ENCODE measurements at places on chromosomes 7 and 10.

GRCh38 chr7:83475420-83475819, 173.5 kb downstream of the SEMA3E start:
- DNase-seq = no peak

GRCh38 chr10:77580482-77580881, 57.1 kb downstream of the KCNMA1 start:
- no peak for DNase-seq

- DNase-seq = no peak
Observed at GRCh38 chr7:31705377-31705776, 18.4 kb downstream of the PPP1R17 start.

- DNase-seq = no peak
Observed at GRCh38 chr7:16023046-16023445, 336.6 kb upstream of the MEOX2 start.

DNA sequence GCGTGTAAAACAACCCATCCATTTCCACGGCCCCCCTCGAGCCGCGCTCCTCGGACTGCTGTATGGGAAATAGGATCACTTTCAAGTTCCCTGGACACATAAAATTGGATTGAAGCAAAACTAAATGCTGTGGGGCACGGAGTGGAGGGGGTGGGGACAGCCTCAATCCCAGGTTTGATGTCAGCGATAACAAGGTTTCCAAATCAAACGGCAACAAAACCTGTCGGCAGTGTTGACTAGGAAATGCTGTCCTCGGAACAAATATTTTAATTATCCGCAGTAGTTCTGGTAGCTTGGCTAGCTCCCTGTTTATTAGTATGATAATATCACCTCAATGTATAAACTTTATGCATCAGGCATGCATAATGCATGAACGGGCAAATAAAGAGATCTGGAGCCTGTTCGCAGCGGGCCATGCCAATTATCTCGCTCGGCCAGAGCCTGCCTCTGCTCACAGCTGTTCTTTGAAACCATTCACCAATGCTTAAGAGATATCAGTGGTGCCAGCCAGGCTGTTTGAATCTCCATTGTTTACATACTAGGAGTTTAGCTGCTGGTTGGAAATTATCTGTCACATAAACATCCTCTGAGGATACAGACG, 161.1 kb downstream of the PAXIP1 start:
- DNase-seq = no peak

GRCh38 chr10:92813979-92814378, 34.3 kb upstream of the EXOC6 start:
- DNase-seq = no peak

DNA sequence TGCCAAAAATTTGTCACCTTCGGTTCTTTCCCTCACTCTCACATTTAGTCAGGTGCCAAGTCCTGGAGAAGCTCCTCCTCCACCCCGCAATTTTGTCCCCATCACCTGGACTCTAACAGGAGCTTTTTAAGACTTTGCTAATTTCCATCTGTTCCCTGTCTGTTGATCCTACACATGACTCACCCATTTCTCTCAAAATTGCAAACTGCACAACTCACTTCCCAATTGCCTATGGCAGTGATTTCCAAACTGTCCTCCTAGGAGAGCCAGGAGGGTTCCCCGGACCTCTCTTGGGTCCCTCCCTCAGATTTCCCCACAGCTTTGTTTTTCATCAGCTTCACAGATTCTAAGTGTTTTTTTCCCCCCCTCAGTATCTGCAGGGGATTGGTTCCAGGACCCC, 120.3 kb downstream of the WNT2 start:
- DNase-seq = no peak

Measured in CD4-positive, alpha-beta T cell treated with Interleukin-15 for 1 hour (primary cell).